ENCODE measurements at places on chromosomes 12 and 14. TPM values are rescaled to one million over a fixed set of nuclear protein-coding genes. Genes with fewer than 3 reads are reported as not detected.

SLC25A21 gene
- total RNA-seq = 0.97 TPM

MYH6 gene
- not detected for total RNA-seq

KRT80 gene
- total RNA-seq = 0.32 TPM

AQP2 gene
- not detected for total RNA-seq

DLGAP5 gene
- 17.4 TPM for total RNA-seq

VAMP1 gene
- 13.4 TPM for total RNA-seq

BCL2L2 gene
- 20.7 TPM for total RNA-seq

SRRM4 gene
- not detected for total RNA-seq

FSCB gene
- total RNA-seq = under 0.01 TPM

NGB gene
- total RNA-seq = not detected

DLK1 gene
- not detected for total RNA-seq

TAS2R8 gene
- total RNA-seq = 0.43 TPM

STAT2 gene
- 296 TPM for total RNA-seq
